HTR-8/SVneo (cell line): ENCODE measurements at places on chromosomes 4 and X.
A peak's percentile ranks its signal among the peaks of the same experiment; 100 is the strongest.

DNA sequence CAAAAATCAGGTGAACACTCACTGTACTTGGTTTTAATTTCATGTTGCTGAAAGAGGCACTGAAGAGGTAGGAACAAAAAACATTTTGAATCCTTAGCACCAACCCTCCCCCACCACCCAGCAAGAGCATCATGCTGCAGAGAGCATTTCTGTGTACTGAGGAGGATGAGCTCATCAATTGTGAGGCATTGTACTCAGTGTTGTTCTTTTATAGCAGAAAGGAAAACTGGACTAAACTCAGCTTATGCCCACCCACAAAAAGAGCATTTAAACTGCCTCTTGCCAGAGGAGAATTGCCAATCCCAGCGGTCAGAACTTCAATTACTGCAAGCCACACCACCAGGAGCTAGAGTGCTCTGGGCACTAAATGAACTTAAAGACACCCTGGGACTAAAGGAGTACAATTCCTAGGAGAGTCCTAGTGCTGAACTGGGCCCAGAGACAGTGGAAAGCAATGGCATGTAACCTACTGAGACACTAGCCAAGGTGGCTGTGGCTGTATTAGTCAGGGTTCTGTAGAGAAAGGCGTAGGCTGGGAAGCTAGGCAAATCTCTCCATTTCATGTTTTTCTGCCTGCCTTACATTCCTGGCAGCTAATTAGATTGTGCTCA, 280.7 kb upstream of the KLHL4 start:
- no peak for DNase-seq

GRCh38 chr4:165077034-165077578, 23.4 kb downstream of the TRIM75 start:
- DNase-seq = no peak

DNA sequence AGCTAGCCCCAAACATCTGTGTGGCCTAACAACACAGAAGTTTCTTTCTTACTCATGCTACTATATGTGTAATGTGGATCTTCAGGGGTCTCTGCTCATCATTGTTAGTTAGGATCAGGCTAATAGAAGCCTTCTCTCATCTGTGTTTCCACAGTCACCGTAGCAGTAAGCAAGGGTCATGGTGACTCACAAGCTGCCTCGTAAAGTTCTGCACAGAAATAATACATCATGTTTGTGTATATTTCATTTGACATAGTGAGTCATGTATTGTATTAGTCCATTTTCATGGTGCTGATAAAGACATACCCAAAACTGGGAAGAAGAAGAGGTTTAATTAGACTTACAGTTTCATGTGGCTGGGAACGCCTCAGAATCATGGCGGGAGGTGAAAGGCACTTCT, 38.7 kb downstream of the SLC4A4 start:
- peak; percentile 9 for DNase-seq

GRCh38 chr4:183370786-183371185, 48.6 kb upstream of the CLDN24 start:
- DNase-seq = no peak

DNA sequence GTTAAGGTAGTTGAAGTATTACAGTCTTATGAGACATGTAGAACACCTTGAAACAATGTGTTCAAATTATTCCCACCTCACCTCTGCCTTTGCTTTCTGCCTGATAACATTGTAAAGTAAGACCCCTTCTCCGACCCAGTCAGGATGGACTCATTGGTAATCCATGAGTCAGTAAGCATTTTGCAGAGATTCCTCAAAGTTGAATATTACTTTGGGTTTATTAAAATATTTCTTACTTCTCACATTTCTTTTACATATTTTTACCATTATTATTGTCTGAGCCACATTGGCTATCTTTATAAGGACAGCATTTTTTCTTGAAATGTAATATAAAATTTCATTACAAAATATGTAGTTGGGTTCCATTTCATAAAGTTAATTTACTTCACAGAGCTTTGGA, 201.6 kb downstream of the BMPR1B start:
- DNase-seq = no peak

DNA sequence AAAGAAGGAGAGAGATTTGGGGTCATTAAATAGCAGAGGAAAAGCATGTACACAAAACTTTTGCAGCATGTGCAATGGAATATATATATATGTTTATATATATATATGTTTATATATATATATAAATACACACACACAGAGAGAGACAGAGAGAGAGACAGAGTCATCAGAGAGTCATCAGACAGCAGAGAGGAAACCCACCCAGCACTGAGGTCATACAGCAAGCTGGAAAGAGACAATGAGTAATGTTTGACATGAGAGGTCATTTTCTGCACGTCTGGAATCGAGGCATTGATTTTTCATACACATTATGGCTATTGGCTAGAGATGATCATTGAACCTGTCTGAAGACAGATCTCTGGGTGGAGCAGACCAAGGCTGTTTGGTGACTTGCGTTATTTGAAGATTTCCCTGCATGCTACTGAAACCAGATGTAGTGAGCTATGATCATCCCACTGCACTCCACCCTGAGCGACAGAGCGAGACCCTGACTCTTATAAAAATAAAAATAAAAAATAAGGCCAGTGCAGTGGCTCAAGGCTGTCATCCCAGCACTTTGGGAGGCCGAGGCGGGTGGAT, 48.8 kb upstream of the SHOX start:
- no peak for DNase-seq

DNA sequence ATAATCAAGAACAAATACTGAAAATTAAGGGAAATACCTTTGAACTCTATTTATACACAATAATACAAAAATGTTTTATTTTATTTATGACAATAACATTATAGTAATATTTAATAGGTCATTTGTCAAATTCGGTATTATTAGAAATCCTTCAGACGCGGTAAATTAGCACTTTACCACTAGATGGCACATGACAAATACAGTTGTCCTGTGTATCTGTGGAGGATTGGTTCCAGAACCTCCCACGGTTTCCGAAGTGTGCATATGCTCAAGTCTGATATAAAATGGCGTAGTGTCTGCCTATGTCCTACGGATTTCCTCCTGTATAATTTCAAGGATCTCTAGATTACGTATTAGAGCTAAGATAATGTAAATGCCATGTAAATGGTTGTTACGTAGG, 8.1 kb upstream of the LINC00632 start:
- DNase-seq = no peak

GRCh38 chrX:154967603-154968002, 54.9 kb downstream of the F8 start:
- peak; percentile 5 for DNase-seq

DNA sequence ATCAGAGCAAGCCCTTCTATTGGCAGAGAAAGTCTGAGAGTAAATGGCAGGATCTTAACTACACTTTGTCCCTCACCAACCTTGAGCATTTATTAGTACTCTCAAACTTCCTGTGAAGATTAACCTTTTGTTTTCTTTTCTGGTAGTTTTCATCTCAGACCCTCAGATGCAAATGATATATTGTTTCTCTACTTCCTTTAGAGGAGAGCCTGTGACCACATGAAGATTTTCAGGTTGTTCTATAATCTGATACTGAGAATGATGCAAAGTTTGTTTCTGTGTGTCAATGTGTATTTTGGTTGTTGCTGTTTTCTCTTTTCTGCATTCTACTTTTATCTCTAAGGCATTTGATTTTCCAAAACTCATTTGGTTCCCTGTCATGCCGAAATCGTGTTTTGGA, 165.8 kb upstream of the CYSLTR1 start:
- no peak for DNase-seq

GRCh38 chrX:133676344-133677122, 261.2 kb upstream of the GPC4 start:
- DNase-seq = no peak

DNA sequence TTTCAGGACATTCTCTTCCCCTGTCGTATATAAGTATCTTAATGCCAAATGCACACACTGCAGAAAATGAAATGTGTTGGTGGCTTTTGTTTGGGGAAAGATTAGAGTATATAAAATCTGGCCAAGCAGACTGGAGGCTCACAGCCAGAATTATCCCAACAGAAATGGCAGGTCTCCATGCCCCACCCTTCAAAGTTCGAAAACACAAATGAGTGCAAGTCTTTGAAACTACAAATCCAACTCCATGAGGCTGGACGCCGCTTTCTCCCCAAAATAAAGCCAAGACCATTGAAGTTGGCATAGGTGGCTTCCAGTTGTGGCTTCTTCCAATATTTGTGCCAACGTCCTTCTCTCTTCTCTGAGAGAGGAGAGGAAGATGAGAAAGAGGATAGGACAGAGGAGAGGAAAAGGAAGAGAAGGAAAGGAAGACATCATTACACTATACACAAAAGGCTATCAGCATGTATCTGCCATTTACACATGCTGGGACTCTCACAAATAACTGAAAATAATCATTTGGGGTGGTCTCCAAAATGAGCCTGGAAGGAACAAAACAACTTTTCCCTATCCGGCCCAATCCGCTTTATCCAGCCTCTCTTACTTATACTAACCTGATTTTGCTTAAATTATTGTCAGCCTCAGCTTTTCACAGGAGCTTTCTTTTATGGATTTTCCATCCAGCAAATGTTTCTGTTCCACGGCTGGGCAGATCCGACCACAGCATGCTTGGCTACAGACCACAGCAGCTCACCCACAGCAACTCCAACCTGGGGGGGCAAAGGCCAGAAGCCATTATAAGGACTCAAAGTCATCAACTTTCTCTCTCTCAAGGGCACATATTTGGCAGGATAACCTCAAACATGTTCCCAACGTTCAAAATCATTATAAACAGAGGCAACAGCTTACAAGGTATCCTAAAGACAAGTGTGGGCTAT, 71.7 kb downstream of the APBB2 start:
- DNase-seq = no peak

DNA sequence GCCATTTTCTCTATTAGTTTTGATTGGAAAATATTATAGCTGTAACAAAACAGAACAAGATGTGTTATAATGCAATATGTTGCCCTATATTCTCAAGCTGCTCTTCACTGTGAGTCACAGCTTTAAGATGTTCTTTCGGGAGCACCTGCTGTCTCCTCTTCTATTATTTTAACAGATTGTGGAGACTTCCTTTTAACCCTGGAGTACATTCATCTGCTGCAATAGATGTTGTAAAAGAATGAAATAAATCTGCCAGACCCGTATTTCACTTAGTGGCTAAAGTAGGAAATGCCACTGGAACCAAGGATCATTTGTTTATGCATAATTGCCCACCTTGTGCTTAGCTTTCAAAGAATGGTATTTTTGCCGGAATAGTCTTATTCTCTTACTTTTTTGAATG, 11.1 kb downstream of the LSM6 start:
- DNase-seq = no peak

DNA sequence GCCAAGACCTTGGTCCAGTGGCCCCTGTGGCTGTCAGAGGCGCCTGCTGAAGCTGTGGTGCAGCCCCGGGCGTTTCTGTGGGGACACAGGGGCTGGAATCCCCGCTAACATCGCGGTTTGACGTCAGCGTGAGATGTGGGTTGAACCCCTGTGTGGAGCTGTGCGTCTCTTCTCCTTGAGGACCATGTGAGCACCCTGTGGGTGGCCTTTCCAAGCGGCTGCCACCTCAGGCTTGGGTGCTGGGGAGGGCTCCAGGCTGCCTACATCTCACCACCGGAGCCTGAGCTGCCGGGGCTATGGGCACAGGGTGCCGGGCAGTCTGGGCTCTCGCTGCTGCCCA, 27.7 kb downstream of the UVSSA start:
- no peak for DNase-seq

DNA sequence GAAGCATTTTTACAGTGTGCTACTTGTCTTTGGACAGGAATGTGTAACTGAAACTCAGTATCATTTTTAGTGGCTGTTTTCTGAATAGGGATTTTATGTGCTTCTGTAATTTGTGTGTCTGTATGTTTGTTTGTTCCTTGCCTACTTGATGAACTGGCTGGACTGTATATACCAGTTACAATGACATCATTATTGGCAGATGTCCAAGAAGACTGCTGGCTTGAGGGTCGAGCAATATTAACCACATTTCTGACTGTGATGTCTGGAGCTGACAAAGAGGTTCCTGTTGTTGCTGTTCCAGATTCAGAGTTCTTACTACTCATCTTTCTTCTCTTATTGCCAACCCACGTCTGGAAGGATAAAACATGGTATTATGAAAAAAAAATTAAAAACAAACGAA, 33.0 kb downstream of the HDX start:
- DNase-seq = peak; percentile 0

GRCh38 chr4:21991562-21991961, 43.0 kb upstream of the KCNIP4 start:
- DNase-seq = no peak
